ENCODE measurements at places on chromosomes 13 and 19.

- peak; percentile 59 for DNase-seq
Measured at GRCh38 chr19:4795400-4795799, 3.9 kb downstream of the FEM1A start.

DNA sequence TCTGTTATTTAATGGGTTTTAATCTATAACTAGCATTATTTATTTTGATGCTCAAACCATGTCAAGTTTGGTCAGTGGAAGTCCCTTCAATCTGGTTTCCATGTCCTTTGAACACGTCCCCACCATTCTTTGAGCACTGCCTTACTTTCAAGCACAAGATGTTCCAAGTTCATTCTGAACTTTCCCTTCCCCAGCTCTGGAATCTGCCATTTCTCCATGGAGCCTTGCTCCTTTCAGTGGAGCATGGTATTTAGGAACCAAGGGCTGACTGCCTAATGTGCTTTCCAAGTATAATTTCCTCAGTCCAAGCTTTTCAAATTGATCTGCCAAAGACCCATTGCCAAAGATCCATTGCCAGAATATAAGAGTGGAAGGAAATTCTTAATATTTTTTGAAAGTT, 1.1 kb upstream of the ZNF546 start:
- DNase-seq, result no peak

- no peak for DNase-seq
Measured at GRCh38 chr19:50602935-50603334, 34.7 kb upstream of the LRRC4B start.

- no peak for DNase-seq
Measured at GRCh38 chr13:43494206-43494605, 292.6 kb downstream of the ENOX1 start.

DNA sequence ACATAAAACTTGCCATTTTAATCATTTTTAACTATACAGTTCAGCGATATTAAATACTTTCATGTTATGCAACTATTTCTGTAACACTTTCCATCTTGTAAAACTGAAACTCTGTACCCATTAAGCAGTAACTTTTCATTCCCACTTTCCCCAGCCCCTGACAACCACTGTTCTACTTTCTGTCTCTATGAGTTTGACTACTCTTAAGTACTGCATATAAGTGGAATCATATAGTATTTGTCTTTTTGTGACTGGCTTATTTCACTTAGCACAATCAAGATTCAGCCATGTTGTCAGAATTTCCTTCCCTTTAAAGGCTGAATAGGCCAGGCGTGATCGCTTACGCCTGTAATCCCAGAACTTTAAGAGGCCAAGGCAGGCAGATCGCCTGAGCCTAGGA, 56.2 kb downstream of the ARHGAP35 start:
- DNase-seq, result no peak

DNA sequence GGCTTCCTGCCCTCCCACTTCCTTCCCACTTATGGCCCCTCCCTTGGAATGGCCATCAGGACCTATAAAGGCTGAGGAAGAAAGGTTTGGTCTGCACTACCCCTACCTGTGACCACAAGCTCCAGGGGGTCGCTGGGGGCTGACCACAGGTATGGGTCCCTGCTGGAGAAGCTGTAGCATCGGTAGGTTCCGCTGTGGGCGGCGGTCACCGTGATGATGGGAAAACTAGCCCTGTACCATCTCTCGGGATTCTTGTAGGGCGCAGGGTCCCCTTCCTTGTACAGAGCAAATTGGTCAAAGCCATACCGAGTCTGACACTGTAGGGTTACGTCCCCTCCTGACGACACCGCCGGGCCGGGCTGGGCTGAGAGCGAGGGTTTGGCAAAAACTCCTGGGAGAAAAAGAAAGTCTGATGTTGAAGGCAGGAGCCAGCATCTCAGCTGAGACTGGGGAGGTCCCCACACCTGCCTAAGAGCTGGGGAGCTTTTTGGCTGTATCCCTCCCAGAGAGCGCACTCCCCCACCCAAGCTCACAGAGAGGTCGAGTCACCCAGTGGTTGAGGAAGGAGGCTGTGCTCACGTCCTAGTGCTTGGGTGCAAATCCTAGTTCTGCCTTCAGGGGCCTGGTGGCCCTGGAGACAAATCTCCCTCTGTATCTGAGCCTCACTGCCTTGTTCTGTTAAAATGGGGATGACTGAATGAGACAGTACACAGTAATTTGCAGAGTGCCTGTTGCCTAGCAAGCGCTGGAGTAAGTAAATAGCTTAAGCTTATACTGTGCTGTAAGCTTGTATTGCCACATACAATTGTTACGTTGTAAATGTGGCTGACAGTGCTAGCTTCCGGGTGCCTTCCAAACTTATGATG, 10.4 kb downstream of the GP6 start:
- no peak for DNase-seq

GRCh38 chr13:59471106-59471505, 692.6 kb downstream of the DIAPH3 start:
- no peak for DNase-seq

DNA sequence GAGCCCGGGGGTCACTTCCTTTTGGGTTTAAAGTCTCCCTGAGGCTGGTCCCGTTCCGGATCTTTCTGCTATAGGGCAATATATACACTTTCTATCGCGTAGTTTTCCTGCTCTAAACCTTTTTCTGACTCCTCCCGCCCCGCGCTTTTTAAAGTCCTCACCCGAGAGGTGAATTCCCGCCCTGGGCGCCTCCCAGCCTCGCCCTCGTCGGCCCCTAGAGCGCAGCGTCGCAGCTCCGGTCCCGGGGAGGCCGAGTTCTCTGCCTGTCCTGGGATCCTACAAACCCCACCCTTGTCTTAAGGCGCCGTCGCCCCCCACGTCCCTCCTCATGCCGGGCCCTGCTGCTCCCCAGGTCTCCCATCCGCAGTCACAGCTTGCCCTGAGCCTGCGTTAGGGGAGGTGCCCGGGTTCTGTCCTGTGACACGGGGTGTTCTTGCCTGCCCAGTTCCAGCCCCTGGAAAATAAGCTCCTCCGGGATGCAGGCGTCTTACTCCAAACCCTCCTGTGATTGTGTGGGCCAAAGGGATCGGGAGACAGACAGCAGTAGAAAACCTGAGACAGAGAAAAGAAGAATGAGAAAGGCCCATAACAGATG, 491 bp downstream of the ZNF525 start:
- peak; percentile 57 for DNase-seq

- DNase-seq, result peak; percentile 4
Measured at GRCh38 chr13:29543230-29544215, 52.0 kb downstream of the SLC7A1 start.

DNA sequence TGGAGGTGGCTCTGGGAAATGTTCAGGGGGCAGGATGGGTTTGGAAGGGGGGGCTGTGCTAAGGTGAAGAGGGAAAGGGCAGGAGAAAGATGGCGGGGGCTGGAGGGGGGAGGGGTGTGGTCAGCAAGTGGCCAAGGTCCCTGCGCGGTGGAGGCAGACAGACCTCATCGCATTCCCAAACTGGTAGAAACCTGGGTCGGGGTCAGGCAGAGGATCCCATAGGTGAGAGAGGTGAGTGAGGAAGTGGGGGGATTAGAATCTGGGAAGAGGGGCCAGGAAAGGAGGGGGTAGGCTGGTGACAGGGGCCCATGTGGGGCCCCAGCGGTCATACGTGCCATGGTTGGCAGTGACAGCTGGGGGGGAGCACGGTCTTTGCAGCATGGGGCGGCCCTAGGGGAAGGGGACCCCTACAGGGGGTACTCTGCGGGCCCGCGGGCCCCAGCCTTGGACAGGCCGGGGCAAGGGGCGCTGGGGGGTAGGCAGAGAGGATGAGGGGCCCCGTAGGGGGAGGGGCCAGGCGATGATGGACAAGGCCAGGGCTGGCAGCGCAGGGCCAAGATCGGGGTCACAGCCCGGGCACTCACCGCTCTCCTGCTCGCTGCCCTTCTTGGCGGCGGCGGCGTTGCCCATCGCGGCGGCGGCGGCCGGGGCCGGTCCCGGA, 514 bp downstream of the PRKACA start:
- DNase-seq, result no peak

GRCh38 chr19:34171539-34171876, 796 bp upstream of the LSM14A start:
- peak; percentile 38 for DNase-seq

DNA sequence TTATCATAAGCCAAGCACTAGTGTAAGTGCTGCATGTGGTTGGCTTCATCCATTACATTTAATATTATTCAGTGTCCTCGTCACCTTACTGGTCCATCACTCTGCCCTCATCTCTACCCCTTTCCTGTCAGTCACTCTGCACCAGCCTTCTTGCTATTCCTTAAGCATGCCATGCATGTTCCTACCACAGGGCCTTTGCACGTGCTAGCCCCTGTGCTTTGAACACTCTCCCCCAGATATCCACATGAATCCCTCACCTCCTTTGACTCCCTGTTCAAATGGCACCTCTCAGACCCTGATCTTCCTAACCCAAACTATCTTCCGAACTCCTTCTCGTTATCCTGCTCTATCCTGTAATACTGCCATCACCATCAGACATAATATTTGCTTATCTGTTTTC, 3.2 kb upstream of the RELB start:
- no peak for DNase-seq

- DNase-seq, result no peak
Measured at GRCh38 chr13:111211789-111212516, 96.8 kb downstream of the ARHGEF7 start.

GRCh38 chr13:29993716-29994488, 143.5 kb upstream of the UBL3 start:
- peak; percentile 37 for DNase-seq

DNA sequence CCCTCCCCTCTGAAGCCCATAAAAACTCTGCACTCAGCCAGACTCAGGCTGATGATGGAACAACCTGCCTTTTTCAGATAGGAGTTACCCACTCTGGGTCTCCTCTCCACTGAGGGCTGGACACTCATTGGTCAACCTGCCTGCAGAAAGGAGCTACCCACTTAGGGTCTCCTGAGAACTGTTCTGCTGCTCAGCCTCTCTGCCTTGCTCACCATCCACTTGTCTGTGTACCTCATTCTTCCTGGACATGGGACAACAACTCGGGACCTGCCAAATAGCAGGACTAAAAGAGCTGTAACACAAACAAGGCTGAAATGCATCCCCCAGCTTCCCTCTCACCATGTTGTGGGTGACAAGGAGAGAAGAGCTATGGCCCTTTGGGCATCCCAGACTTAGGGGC, 18.4 kb upstream of the RCBTB2 start:
- DNase-seq, result no peak

- DNase-seq, result peak; percentile 61
Measured at GRCh38 chr19:9877780-9878510, 42.8 kb downstream of the PIN1 start.

GRCh38 chr13:113996081-113996911, 22.4 kb upstream of the C13orf46 start:
- DNase-seq, result no peak

GRCh38 chr19:42166316-42166715, 34.1 kb upstream of the POU2F2 start:
- DNase-seq, result no peak

GRCh38 chr13:31433207-31433606, 233.4 kb downstream of the B3GLCT start:
- DNase-seq, result no peak

DNA sequence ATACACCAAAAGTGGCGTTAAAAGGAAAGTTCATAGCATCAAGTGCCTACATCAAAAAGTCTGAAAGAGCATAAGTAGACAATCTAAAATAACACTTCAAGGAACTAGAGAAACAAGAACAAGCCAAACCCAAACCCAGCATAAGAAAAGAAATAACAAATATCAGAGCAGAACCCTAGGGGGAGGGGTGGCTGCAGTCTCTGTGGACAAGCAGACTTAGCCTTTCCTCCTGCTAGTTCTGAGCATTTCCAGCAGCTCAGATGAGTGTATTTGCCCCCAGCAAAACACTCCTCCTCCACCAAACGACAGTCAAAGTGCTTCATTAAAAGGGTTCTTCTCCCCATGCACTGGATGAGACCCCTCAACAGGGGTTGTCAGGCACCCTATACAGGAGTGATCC, 7.1 kb upstream of the ZNF90 start:
- no peak for DNase-seq

DNA sequence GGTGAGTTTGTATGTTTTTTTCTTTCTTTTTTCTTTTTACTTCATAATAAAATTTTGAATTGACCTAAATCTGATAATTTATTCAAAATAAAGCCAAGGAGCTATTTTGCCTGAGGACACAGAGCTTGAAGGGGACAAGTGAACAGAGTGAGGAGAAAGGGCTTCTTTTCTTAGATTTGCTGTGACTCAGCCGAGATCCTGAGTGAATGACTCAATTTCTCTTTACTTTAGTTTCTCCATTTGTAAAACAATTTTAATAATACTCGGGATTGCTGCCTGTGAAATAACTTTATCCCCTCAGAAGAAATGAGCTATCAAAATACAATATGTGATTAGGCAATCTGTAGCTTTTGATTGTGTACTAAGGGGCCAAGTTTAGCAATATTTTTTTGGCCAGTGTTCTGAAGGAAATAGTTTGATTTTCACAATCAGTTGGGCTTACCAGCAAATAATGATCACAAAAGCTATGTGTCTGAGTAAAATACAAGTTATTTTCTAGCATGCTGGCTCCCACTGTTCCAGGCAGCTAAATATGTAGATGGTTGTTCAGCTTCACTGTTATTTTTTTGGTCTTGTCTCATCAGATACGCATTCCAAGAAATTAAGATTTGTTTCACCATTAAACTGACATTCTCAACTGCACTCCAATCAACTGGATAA, 437.5 kb downstream of the FGF9 start:
- no peak for DNase-seq

DNA sequence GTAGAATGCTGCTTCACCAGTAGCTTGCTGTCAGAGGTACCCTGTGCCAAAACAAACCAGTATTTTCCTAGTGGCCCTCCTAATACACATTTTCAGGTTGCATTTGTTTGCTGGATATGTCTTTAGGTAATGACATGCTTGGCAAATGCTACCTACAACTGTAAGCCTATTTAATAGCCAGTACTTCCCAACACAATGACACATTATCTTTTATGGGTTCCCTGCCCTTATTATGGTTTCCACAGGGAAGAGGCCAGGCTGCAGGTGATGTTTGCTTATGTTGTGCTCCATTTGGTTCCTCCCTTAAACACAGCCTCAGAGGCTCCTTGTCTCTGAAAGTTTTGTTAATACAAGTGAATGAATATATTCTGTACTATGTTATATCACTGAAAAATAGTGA, 24.7 kb downstream of the FRY start:
- no peak for DNase-seq

DNA sequence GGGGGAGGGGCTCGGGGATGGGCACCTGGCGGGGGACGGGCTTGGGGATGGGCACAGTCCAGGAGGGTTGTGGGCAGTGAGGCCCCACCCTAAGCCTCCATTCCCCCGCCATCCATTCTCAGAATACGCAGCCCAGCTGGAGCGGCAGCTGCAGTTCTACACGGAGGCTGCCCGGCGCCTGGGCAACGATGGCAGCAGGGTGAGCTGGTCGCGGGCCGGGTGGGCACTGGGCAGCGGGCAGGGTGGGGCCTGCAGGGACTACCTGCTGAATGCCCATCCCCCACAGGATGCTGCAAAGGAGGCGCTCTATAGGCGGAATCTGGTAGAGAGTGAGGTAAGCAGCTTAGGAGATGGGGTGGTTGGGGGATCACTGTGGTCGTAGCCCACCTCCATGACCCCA, 8.3 kb downstream of the PODNL1 start:
- no peak for DNase-seq

Measured in mammary epithelial cell (primary cell).